GM04504 (cell line): ENCODE measurements at places on chromosomes 11 and 22.

- DNase-seq = no peak
Measured at GRCh38 chr22:38638728-38639127, 17.5 kb downstream of the FAM227A start.

DNA sequence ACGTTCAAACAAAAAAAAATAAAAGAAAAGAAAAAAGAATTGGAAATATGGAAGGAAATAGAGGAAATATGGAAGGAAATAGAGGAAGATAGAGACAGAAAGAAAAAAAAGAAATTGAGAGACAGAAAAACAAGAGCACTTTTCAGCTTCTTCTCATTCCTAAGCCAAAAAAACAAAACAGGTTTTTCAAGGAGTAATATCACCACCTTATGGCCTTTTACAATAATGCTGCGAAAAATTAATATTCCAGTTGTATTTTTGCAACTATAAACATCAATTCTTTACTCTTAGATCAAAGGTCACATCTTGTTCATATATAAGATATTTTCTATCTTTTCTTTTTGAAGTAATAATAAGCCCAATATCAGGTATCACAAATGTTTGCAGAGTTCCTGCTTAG lies 328.3 kb downstream of the FAT3 start:
- DNase-seq = no peak

DNA sequence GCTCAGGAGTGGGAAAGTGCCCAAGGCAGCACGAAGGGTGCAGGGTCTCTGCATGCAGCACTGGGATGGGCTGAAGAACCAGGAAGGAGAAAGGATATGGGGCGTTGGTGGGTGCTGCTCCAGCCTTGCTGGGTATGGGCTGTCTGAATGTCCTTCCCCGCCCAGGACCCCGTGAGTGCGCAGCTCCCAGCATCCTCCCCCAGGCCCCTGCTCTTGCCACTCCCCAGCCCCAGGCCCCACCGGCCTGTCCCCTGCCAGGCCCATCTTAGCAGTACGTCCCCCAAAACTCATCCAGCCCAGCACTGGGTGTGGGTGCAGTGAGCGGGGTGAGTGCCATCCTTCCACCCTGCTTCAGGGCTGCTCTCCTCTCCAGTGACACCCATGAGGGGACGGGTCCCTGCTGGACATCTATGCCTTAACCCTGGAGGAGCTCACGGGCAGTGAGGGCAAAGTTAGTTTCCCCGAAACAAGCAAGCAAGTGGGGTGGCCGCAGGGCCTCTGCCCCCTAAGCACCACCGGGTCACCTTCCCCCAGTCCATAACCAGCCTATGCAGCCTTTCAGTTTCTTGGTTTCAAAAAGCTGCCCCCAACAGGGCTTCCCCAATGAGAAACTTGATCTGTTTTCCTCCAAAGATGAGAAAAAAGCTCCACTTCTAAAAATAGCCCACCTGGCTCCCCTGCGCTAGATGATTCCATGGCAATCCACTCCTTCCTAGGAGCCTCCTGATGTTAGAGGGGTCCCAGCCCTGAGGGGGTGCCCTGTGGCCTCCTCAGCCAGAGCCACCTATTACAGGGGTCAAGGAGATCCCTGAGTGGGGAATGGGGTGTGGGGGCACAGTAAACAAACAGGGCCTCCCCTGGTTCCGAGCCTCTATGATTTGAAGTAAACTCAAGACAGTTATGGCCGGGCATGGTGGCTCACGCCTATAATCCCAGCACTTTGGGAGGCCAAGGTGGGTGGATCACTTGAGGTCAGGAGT lies 103.8 kb downstream of the MORC2 start:
- no peak for DNase-seq

DNA sequence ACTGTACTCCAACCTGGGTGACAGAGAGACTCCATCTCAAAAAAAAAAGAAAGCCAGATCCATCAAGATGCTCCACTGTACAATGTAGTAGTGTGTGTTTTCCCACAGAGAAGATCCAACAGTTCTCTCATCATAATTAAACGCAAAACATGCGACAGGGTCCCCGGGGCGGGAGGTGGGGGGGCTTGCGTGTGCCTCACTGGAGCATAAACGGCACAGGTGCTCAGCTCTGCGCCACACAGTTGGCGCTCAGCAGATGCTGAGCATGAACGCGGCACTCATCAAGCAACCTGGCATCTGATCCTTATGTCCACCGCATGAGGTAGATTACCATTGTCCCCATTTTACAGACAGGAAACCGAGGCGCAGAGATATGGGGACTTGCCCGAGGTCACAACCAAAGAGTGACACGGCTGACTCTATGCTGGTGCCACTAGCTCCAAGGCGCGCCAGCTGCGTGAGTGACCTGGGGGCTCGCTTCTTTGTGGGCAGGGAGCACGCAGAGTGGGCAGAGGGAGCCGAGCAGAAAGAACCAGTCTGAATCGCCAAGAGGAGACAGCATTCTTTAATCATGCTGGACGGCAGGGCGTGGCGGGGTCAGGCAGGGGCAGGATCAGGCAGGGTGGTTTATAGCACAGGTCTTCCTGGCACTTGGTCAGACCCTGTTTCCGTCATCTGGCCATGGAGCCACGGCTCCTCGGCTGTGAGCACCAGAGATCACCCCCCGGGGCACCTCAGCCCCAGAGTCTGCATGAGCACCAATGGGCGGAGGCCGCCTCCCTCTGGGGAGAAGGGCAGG lies 8.2 kb downstream of the C1QTNF6 start:
- DNase-seq = no peak

DNA sequence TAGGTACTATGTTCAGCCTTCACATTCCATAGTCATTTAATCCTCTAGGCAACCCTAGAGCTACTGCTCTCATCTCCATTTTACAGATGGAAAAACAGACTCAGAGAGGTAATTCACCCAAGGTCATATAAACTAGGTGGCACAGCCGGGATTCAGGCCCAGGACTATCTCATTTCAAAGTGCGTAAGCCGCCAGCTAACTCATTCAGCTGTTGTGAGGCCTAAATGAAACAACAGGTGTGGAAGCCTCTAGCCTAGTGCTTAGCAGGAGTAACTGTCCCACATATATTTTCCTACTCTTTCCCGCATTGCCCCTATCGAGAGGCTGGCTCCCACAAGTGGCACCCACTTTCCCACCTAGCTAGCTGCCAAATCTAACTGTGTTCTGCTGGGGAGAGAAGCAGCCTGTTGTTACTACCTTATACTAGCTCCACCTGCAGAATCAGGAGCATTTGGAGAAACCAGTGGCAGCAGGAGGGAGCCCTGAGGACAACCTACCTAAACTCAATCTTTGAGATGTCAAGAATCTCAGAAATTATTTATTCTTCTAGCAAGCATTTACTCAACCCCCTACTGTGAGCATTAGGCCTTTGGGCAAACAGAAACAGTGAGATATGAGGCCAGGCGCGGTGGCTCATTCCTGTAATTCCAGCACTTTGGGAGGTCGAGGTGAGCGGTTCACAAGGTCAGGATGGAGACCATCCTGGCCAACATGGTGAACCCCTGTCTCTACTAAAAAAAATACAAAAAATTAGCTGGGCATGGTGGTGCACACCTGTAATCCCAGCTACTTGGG lies 20.9 kb downstream of the PRG3 start:
- no peak for DNase-seq

GRCh38 chr22:19517919-19518611 lies 6.1 kb downstream of the CLDN5 start:
- no peak for DNase-seq
